ENCODE measurements at places on chromosomes 11 and 22.

DNA sequence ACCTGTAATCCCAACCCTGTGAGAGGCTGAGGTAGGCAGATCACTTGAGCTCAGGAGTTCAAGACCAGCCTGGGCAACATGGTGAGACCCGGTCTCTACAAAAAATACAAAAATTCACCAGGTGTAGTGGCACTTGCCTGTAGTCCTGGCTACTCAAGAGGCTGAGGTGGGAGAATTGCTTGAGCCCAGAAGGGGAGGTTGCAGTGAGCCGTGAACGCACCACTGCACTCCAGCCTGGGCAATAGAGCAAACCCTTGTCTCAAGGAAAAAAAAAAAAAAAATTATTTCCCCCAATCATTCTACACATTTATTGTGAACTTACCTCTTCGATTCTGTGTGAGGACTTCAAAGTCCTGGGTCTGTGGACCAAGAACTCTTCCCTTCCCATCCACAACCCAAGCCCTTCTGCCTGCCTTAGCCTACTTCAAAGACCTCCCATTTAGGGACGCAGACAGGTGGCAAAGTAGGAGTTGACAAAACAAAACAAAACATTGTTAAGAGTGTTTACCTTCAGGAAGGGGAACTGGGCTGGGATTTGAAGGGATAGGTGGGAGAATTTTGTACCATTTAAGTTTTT is 3.8 kb upstream of the WEE1 start:
- DNase-seq = no peak

DNA sequence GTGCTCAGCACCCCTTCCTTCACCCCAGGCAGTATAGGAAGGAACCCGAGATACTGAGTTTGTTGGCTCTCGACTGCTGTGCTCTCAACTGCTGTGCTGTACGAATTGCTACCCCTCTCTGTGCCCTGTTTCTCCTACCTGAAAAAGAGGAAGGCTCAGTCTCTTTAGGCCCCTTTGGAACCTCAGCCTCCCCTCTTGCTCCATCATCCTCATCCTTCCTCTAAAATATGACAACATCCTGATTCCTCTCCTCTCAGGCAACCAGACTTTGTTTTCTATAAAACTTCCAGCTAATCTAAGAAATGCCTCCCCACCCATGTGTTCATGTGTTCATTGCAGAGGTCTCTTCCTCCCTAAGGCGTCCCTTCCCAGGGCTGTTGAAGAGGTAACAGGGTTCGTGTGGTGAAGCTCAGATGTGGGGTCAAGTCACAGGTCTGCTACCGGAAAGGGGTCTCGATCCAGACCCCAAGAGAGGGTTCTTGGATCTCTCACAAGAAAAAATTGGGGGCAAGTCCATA is 35.5 kb upstream of the CD82 start:
- no peak for DNase-seq

- no peak for DNase-seq
These were observed 26.4 kb downstream of the CAPN1 start for GRCh38 chr11:65207918-65208784.

DNA sequence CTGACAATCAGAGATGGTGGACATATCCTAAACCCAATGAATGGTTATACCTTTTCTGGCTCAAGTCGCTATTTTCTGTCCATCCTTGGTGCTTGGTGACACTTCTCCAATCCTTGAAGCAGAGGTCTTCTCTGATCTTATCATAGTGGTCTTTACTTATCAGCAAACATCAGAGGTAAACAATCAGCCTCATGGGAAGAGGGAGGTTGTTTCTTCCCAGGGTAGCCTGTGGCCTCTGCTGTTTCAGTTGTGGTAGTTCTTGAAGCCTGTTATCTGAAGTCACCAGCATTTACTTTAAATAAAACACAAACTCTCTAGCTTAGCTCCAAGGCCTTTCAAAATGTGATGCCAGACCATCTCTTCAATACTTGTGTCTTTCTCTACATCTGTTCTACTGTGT is 66.7 kb downstream of the RRM1 start:
- DNase-seq = no peak

DNA sequence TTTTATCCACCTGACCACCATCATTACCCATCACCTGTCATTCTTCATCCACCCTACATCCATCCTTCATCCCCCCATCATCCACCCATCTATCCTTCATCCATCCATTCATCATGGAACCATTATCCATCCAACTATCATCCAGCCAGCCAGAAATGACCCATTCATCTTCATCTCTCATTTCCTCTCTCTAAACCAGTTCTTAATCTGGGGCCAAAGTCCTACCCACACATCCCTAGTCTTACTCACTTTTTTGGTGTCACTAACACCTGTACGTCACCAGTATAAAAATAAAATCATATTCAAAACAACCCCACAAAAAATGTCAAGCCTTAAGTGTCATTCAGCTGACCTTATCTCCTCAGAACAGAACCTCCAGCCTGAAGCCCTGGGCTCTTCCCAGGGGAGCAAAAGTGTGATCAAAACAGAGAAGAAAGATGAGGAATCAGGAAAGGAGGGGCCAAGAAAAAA is 12.3 kb downstream of the SPI1 start:
- DNase-seq = no peak

DNA sequence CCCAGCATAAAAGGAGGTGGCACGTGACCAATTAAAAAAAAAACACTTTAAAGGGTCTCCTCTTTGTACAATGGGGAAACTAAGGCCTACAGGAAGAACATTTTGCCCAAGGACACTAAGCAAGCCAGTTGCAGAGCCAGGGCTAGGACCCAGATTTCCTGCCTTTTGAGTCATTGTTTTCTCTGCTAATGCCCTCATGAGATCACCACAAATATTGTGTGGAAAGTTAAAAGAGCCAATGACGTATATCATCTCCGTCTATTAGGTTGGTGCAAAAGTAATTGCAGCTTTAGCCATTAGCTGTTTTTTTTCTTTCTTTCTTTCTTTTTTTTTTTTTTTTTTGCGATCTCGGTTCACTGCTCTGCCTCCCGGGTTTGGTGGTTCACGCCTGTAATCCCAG is 24.1 kb upstream of the LRRC32 start:
- no peak for DNase-seq

- no peak for DNase-seq
These were observed 333.3 kb downstream of the FAT3 start for GRCh38 chr11:92557879-92558278.

GRCh38 chr11:38796281-38796680 is 2198.2 kb upstream of the RAG2 start:
- DNase-seq = no peak

Measured in activated T-cell treated with anti-CD3 and anti-CD28 coated beads for 1 hour (primary cell).